NCI-H1048 (cell line): ENCODE measurements at places on chromosomes 5 and 9.
A peak's percentile ranks its signal among the peaks of the same experiment; 100 is the strongest.

GRCh38 chr5:1343931-1344901 lies 683 bp downstream of the CLPTM1L start:
- DNase-seq: no peak

GRCh38 chr9:116166713-116167112 lies 13.1 kb downstream of the PAPPA start:
- no peak for DNase-seq

GRCh38 chr9:126420643-126421564 lies 94.3 kb downstream of the MVB12B start:
- DNase-seq: no peak

DNA sequence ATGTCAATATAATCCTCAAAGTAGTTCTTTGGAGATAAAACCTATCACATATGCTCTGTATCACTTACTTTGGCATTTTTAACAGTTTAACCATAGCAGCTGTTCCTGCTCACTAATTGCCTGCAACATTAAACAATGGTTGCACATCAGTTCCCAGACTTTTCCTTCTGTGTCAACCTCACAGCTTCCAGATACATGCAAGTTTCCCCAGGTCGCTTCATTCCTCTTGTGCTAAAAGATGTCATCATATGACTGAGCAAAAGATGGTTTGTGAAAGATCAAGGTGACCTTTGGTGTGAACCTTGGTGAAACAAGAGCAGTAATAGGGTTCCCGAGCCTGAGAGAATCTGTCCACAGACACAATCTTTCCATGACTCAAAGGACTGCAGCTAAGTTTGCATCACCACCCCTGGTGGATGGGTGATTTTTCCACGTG lies 500.4 kb upstream of the PAPPA start:
- DNase-seq: no peak

DNA sequence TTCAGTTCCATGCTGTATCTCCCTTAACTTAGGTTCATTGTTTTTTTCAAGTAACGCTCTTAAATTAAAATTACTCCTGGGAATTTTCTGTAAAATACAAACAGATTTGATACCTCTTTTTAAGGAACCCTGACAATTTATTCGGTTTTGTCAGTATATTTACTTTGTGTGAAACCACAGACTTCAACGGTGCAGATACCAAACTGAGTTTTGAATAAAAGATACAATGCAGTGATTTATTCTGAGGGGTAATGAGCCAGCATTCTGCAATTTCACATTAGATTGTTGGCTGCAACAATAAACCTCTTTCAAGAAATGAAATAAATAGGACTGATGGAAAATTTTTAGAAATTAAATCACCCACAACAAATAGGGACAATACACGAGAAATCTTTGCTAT lies 308.6 kb upstream of the EDIL3 start:
- no peak for DNase-seq

- no peak for DNase-seq
Observed at GRCh38 chr5:71924980-71925379, 182.3 kb upstream of the MAP1B start.

DNA sequence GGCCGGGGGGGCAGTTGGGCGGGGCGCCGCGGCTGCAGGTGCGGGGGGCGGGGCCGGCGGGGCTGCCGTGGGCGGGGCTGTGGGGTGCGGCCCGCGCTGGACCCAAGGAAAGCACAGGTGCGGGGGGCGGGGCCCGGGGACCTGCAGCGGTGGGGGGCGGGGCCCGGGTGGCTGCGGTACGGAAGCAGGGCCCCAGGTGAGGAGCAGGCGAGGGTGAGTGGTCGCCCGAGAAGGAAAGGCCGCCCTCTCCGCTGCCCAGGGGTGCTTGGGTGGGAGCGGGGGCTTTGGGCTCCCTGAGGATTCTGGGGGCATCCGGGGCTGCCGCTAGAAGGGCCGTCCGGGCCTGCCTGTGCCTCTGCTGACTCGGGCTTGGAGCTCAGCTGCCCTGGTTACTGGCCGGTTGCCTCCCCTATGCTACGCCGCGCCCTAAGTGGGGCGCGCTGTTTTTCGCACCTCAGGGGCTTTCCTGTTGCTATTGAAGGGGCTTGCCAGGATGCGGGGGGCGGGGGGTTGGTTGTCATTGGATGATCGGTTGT lies 767 bp downstream of the RALGPS1 start:
- DNase-seq: peak; percentile 52

DNA sequence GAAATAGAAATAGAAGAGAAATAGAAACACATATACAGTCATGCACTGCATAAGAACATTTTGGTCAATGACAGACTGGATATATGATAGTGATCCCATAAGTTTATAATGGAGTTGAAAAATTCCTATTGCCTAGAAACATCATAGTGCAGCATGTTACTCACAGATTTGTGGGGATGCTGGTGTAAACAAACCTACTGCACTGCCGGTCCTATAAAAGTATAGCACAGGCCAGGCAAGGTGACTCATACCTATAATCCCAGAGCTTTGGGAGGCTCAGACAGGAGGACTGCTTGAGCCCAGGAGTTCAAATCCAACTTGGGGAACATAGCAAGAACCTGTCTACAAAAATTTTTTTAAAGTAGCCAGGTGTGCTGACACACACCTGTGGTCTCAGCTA lies 240.6 kb upstream of the MAP3K1 start:
- no peak for DNase-seq

- no peak for DNase-seq
Observed at GRCh38 chr5:81856948-81857928, 106.3 kb upstream of the SSBP2 start.

GRCh38 chr9:137319739-137320551 lies 17.9 kb upstream of the NRARP start:
- DNase-seq: no peak

DNA sequence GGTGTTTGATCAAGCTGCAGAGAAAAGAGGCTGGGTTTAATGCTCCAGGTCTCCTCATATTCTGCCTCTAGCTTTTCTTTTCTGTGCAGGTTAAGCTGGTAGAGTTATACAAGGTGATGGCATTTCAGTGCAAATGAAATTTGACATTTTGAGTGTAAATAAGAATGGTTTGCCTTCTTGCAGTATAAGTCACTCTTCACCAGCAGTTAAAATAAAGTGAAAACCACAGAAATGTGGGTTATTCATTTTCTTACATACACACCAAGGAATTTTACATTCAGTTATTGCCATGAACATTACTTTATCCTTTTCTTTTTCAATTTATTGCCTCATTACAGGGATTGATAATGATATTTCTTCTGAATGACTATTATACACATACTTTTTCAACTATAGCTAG lies 337.5 kb upstream of the PCSK5 start:
- no peak for DNase-seq

DNA sequence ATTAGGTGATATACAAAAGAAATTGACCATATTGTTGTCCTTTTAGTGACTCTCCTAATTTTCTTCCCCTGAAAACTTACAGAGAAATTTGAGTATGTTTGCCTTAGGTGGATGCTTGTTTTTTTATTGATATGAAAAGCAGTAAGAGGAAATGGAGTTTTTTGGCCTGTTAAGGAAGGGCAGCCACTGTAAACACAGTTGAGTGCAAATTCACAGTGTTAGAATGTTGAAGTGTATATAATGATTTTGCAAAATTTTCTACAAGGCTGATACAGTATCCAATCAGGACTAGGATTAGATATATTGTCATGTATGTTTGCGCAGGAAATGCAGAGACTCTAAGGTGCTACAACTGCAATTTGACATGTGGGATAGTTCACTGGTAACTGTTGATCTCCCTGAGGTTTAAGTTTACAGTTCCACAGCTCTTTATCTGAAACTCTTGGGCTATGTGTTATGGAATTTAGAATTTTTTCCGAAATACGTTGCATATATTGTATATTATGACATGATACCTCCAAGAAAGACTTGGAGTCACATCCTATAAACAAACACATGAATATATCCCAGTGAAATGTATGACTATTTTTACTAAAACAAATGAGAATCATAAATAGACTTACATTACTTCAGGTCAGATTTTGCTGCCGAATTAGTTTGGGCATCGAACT lies 62.5 kb downstream of the FXN start:
- no peak for DNase-seq

DNA sequence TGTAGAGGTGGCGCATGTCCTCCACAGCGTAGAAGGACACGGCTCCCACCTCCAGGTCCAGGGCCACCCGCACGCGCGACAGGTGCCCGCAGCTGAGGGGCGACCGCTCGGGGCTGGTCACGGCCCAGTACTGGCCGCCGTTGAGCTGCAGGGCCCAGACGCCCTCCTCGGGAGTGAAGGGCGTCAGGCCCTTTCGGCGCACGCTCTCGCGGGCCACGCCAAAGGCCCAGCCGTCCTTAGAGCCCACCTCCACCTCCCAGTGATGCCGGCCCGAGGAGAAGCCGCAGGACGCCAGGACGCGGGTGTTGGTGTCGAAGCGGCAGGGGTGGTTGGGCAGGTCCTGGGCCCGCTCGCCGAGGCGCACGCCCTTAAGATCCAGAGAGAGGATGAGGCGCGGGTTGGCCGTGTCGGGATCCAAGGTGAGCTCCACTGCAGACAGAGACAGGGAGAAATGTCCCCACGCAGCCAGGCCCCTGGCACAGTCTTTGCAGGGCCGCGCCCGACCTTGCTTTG lies 9.7 kb downstream of the TRIM7 start:
- no peak for DNase-seq

- no peak for DNase-seq
Observed at GRCh38 chr5:120103495-120103894, 360.6 kb upstream of the PRR16 start.

DNA sequence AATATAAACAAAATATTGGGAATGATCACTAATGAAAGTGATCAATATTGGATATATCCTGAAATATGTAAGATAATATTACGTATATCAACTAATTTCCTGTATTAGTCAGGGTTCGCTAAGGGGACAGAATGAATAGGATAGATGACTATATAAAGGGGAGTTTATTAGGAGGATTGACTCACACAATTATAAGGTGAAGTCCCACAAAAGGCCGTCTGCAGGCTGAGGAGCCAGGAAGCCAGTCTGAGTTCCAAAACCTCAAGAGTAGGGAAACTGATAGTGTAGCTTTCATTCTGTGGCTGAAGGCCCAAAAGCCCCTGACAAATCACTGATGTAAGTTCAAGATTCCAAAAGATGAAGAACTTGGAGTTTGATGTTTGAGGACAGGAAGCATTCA lies 561.1 kb downstream of the PRDM9 start:
- DNase-seq: no peak

GRCh38 chr5:15600035-15600434 lies 100.1 kb downstream of the FBXL7 start:
- DNase-seq: no peak

- no peak for DNase-seq
Observed at GRCh38 chr5:91382530-91383026, 539 bp downstream of the ARRDC3 start.

GRCh38 chr9:6184749-6185645 lies 30.6 kb upstream of the IL33 start:
- DNase-seq: no peak

- no peak for DNase-seq
Observed at GRCh38 chr5:88660264-88660946, 222.6 kb downstream of the MEF2C start.

- DNase-seq: no peak
Observed at GRCh38 chr5:124596595-124597421, 149.6 kb downstream of the ZNF608 start.

DNA sequence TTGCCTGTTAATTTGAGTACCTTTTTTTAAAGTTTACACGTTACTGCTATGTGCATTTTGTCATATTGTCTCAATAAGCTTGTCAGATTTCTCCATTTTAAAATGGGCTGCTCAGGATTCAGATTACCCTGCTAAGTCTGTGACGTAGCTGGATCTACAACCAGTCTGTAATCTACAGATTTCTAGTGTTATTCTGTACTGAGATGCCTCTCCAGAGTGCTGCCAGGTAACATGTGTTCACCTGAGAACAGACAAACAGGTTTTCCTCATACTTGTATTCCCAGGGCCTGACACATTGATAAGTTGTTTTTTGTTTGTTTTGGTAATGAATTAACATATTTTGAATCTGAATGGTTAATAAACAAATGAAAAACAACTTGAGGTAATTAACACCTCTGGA lies 15.3 kb downstream of the RAB24 start:
- DNase-seq: no peak

- no peak for DNase-seq
Observed at GRCh38 chr5:110099572-110099971, 409.8 kb downstream of the MAN2A1 start.

- DNase-seq: no peak
Observed at GRCh38 chr5:74625742-74626241, 14.7 kb downstream of the ENC1 start.

DNA sequence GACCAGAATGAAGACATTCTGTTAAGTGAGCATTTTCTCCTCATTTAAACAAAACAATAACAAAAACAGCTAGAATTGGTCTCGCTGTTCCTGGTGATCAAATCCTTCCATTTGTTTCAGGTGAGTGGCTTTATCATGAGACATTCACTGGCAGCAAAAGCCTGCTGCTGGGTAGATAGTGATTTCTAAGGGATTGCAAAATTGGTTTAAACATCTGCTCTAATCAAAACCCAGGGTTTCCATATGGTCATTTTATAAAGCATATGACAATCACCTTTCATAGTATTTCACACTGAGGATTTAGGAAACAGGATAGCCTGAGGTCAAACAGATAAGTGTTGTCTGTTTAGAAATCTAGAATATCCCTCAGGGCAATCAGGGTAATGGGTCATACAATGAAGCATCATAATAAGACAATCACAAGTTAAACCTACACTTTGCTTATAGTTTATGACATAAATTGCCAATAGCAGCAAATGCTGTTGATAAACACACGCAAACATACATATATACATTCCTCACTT lies 769.6 kb upstream of the C9orf72 start:
- no peak for DNase-seq

GRCh38 chr9:70601000-70601951 lies 186.8 kb upstream of the KLF9 start:
- peak; percentile 90 for DNase-seq

- no peak for DNase-seq
Observed at GRCh38 chr5:181041043-181041442, 977 bp downstream of the BTNL9 start.

DNA sequence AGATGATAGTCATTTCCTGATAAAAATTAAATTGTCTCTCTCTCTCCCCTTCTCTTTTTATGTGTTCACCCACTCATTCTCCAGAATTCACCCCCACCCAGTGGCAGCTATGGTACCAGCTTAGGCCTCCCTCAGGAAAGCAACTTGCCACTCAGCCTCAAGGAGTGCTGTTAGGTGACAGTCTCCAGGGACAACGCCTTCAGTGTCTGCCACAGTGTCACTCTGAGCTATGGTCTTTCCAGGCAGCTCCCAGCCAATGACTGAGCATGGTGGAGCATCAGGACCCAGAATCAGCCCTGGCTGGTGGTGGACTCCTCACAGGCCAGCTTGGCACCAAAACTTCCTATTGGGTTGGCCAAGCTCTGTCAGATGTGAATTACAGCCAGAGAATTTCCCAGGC lies 140.9 kb upstream of the PIK3R1 start:
- no peak for DNase-seq

- no peak for DNase-seq
Observed at GRCh38 chr9:72818385-72818784, 134.5 kb downstream of the ALDH1A1 start.

- no peak for DNase-seq
Observed at GRCh38 chr5:32261198-32261597, 51.5 kb downstream of the MTMR12 start.

- DNase-seq: no peak
Observed at GRCh38 chr5:111551569-111552275, 39.4 kb upstream of the STARD4 start.
